ENCODE measurements at places on chromosomes 7 and 10. TPM values are rescaled to one million over a fixed set of nuclear protein-coding genes. Genes with fewer than 3 reads are reported as not detected.

The ST8SIA6 gene
- 11.0 TPM for total RNA-seq

The SFTPA1 gene
- not detected for total RNA-seq

DNA sequence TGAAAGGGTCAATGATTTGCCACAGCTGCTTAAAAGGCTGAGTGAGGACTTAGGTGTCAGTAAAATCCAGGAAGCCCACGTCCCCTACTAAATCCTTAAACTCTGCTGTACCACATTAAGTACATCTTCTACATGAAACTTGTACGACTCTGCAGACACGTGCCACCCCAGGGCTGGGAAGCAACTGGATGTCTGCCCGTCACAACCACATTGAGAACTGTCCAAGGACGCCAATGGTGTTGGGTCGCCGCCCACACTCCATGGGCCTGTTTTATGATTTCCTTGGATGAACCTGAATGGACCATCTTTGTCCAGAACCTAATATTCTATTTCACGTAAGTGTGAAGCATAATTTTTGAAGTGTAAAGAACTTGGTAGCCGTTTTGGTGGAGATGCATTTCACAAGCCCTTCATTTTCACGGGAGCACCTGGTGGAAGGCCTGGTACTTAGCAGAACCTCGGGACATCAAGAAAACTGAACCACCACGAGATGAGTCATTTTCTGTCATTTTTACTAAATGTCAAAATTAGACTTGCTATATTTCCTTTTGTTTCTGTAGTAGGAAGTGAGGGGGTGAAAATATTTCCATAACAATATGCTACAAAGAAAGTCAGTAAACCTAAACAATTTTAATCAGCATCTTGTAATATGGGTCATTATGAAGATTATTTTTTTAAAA lies 134.9 kb downstream of the SFMBT2 start:
- no peak for DNase-seq

DNA sequence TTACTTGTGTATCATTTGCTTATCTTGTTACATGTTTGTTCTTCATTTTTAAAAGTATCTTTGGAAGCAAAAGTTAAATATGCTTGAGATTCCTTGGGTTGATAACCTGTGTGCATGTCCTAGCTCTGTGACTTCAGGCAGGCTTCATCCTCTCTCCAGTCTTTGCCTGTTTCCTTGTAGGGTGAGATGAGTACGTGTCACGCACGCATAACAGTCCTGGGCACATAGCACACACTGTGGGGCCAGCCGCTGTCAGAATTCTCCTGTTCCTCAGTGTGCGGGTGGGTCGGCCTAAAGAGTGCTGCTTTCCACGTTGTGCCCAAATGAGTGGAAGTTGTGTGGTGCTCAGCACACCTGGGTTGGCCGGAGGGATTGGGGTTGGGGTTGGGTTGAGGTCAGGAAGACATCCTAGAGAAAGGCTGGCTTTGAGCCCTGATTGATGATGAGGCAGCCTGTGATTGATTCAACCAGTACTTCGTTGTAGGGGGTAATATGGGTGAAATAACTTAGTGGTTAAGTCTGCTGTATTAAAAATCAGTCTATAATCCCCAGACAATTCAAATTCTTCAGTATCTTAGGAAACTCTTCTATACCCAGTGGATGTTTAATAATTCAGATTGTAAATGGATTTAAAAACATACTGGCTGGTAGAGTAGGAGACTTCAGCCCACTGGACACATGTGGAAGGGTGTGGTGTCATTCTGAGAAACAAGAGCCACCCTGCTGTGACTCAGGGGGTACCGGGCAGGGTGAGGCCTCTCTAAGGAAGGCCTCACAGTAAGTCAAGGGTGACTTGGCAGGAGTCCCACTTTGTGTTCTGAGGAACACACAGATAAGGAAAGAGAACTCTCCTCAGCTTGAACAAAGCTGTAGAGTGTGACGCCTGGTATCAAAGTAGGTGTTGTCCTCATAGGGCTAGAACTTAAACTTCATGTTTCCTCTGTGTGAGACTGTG lies 54.8 kb downstream of the DAGLB start:
- DNase-seq: peak; percentile 52

- no peak for DNase-seq
These were observed 35.3 kb downstream of the VSTM4 start for GRCh38 chr10:49080071-49080470.

GRCh38 chr7:108627476-108628051 lies 57.9 kb downstream of the DNAJB9 start:
- DNase-seq: no peak

GRCh38 chr7:110076194-110076593 lies 1014.7 kb upstream of the LRRN3 start:
- no peak for DNase-seq

- no peak for DNase-seq
These were observed 36.6 kb downstream of the SCIN start for GRCh38 chr7:12607134-12607533.

- no peak for DNase-seq
These were observed 47.7 kb downstream of the TBXAS1 start for GRCh38 chr7:139876622-139877283.

- DNase-seq: peak; percentile 73
These were observed 106.2 kb downstream of the KAT6B start for GRCh38 chr10:74932648-74933047.

DNA sequence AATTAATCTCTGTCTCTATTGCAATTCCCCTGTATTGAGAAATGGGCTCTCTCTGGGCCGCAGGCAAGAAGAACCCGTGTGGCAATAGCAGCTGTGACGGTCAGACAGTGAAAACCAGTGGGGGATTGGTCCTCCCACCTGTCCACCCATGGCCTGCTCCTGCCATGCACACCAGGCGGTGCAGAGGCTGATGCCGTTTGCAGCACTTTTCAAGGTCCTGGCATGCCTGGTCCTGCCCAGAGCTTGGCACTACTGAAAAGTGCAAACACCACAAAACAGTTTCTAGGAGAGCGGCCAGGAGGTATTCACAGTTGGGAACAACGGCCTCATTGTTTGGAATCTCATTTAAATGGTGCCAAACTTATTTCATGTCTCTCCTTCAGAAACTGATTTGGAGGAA lies 41.5 kb downstream of the PSPH start:
- peak; percentile 14 for DNase-seq

GRCh38 chr10:127408112-127408710 lies 140.9 kb upstream of the NPS start:
- DNase-seq: no peak

Data from heart right ventricle (tissue), 16 donors.